ENCODE measurements at places on chromosomes 4 and X.

DNA sequence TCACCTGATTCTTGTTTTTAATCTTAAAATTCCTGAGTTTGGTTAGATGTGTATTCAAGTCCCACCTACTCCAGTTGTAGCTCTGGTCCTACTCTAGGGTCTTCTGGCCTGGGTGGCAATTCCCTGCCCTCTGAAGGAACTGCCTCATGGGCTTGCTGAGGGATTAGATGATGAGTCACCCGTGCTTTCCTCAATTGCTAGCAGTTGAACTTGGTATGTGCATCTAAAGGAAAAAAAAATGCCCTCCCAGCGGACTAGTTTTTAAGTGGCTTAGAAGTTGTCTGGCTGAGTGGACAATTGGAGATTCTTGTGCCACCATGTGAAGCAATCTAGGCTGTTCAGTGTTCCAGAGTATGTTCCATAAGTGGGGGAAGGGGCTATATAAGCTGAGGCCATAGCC, 127.0 kb downstream of the CCNG2 start:
- DNase-seq: no peak

GRCh38 chr4:110636171-110636679, 13.3 kb upstream of the PITX2 start:
- no peak for DNase-seq

DNA sequence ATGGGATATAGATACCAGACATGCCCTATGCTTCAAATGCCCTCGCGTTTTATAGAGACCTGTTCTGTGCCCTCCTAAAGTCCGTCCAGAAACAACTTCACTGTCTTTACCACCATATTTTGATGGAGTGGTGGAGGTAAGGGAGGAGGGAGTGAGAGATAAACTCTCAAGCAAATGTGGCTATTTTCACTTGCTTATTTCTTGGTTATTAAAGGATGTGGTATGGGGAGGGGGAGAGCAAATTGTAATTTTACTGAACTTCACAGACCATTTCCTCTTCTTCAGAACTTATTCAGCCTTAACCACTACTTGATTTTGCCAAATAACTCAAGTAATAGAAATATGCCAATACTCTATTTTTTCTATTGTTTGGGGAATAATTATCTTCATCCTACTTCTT, 31.5 kb downstream of the GPR174 start:
- no peak for DNase-seq

- no peak for DNase-seq
Observed at GRCh38 chrX:31279359-31279758, 207.5 kb upstream of the FTHL17 start.

- peak; percentile 15 for DNase-seq
Observed at GRCh38 chr4:67198727-67199126, 346.6 kb downstream of the CENPC start.

DNA sequence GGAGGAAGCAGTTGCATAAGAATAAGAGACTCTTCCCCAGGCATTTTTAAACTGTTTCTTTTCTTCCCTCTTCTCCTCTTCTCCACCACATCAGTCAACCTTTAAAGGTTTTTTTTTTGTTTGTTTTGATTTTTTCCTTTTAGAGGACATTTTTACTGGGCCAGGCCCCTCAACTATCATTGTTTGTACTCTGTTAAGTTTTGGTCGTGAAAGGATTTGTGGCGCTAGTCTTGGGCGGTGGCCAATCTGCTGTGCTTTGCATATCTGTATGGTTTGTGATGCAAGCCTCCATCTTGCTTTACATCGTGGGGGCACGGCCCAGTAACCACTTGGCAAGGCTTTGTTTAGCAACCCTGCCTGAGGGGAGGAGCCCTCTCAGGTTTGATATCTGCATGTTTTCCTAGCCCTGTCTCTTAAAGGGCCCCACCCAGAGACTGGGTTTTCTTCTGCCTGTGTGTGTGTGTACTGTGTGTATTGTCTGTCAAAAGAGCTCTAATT, 101.9 kb upstream of the SLITRK2 start:
- no peak for DNase-seq

DNA sequence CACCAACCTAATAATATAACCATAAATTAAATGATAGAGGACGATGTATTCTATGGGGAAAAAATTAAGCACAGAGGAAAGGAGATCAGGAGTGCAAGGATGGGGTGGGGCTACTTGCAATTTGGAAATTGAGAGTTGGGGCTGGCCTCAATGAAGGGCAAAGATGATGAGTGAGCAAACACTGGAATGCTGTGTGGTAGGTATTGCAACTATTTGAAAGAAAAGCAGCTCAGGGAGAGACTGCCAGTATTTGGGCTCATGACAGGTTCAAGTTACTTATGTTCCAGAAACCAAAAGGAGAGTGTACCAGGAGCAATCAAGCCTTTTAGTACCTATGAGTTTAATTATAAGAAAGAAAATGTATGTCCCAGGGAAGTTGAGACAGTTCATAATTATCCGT, 47.4 kb downstream of the ASIC5 start:
- no peak for DNase-seq

DNA sequence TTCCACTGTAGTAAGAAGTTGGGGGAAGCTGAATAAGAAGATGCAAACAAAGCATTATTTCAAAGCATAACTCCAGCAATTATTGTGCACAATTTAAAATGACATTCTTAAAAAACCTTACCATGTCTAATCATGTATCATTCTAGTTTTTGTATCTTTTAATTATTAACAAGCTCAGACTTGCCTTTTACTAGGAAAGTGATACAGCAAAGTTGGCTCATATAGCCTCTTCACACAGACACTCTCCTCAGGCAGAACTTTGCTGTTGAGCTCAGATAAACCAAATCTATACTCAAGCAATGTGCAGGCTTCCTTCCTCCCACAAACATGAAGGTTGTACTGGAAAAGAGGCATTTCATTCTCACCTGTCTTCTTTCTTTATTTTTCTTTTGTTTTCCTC, 358.7 kb upstream of the EMCN start:
- no peak for DNase-seq

DNA sequence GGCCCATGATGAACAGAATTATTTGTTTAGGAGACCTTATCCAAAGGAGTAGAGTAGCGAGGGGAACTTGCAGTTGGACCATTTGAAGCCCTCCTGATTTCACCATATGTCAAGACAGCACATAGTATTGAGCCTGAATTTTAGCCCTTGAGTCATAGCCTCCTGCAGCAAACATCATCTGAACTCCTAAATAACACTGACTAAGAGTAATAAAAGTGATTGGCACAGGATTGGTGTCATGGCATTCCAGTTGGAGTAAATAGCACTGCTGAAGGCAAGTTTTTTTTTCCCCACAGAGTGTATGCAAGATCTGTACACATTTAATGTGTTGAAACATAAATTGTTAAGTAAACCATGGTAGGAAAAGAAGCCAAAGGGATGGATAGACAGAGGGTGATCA, 89.0 kb downstream of the COMMD8 start:
- DNase-seq: no peak

DNA sequence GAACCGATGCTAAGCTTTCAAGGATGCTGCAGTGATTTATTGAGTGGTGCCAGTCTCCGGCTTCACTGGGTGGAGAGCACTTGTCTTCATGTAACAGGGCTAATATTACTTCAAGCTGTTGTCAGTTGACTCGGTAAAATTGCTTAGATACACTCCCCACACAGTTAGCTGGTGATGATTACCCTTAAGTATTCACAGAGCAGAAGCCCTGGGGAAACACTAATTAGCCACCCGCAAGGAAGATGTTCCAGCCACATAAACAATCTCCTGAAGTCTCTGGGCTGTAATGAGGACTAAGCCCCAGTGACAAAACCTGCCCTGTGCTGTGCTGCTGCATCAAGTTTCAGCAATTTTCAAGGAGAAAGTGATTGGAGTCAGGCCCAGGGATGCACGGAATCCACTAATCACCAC, 37.3 kb upstream of the GK2 start:
- no peak for DNase-seq

- DNase-seq: no peak
Observed at GRCh38 chrX:9598344-9598743, 133.5 kb downstream of the TBL1X start.

GRCh38 chrX:26442340-26442739, 226.4 kb downstream of the MAGEB5 start:
- DNase-seq: no peak

GRCh38 chr4:169259271-169259670, 11.5 kb downstream of the SH3RF1 start:
- peak; percentile 52 for DNase-seq

DNA sequence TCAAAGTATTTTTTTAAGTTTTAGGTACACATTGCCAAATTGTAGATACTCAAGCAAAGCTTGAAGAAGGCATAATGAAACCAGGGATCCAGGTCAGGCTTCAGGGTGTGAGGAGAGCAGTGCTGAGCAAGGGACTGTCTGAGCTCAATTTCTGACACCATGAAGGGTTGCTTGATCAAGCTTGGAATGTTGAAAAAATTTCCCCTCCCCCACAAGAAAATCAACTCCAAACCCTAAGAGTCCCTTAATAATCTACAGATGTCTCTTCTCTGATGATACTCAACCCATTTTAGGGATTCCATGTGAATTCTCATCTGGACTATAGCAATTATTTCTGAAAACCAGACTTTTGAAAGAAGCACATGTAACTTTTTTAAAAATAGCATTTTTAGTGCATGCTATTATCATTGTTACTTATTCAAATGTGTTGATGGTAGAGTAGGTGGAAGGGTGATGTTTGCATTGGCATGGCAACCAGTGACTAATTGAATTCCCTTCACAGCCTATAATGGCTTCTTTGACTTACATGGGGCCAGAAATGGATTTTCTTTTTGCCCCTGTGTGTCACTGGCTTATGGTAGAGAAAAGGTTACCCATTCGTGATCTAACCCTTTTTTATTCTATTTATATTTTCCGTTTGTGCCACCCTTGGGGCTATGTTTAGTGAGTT, 252.0 kb downstream of the FBXW7 start:
- no peak for DNase-seq

- DNase-seq: no peak
Observed at GRCh38 chr4:73152893-73153292, 83.4 kb upstream of the COX18 start.
